Transverse colon (tissue), 4 donors: ENCODE measurements at places on chromosomes 2 and 18. TPM values are rescaled to one million over a fixed set of nuclear protein-coding genes. Genes with fewer than 3 reads are reported as not detected.

- peak overlapping the region; percentile 46 for H3K27ac ChIP-seq
- H3K4me3 ChIP-seq = no peak overlapping the region
- H3K4me1 ChIP-seq = peaks cover 18% of the 10 kb centered on the region
- H3K36me3 ChIP-seq = no peaks in the 10 kb centered on the region
- no peaks in the 10 kb centered on the region for H3K27me3 ChIP-seq
These were observed 66.1 kb upstream of the GPC1 start for GRCh38 chr2:240369335-240369734.

DNA sequence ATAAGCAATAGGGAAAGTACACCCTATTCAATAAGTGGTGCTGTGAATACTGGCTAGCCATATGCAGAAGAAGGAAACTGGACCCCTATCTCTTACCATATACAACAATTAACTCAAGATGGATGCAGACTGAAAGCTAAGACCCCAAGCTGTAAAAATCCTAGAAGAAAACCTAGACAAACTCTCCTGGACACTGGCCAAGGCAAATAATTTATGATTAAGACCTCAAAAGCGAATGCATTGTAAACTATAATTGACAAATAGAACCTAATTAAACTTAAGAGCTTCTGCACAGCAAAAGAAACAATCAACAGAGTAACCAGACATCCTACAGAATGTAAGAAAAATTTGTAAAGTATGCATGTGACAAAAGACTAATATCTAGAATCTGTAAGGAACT is 41.1 kb upstream of the ASXL3 start:
- H3K27ac ChIP-seq = no peak overlapping the region
- H3K4me3 ChIP-seq = no peak overlapping the region
- no peaks in the 10 kb centered on the region for H3K27me3 ChIP-seq
- DNase-seq = no peak
- H3K4me1 ChIP-seq = no peaks in the 10 kb centered on the region
- H3K36me3 ChIP-seq = no peaks in the 10 kb centered on the region

DNA sequence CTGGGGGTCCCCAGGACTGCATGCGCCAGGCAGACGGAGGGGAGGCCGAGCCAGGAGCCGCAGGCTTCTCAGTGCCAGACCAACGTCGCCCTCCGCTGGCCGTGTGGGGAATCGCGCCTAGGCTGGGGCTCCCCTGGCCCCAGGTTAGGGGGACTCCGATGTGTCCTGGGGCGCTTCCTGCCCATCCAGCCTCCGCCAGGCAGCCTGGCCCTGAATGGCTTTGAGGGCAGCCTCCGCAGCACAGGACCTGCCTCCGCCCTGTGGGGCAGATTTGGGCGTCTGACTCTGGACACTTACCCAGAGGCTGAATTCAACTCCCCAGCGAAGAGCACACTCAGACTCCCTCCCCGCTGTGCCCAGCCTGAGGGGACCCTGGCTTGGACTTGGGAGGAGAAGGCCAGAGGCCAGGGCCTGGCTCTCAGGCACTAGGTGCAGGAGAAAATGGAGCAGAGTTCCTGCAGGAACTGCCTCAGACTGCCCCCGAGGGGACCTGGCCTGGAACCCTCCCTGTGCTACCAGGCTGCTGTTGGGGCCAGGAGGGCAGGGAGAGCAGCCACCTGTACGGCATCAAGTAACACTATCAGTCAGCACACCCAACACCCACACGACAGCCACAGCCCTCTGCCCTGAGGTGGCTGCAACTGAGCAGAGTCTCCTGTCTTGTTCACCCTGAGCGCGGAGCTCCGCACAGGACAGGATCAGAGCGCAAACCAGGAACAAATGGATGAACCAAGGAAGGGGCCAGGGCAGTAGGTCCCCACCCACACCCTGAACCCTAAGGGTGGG is 597 bp upstream of the TEKT4 start:
- no peak overlapping the region for H3K27ac ChIP-seq
- H3K36me3 ChIP-seq = no peaks in the 10 kb centered on the region
- no peaks in the 10 kb centered on the region for H3K4me1 ChIP-seq
- H3K4me3 ChIP-seq = no peak overlapping the region
- DNase-seq = no peak
- peaks cover 44% of the 10 kb centered on the region for H3K27me3 ChIP-seq

The HTR2B gene
- total RNA-seq = 0.40 TPM

The C1QL2 gene
- total RNA-seq = not detected

GRCh38 chr2:8332646-8333045 is 349.2 kb upstream of the ID2 start:
- no peak overlapping the region for H3K4me3 ChIP-seq
- no peaks in the 10 kb centered on the region for H3K4me1 ChIP-seq
- DNase-seq = no peak

DNA sequence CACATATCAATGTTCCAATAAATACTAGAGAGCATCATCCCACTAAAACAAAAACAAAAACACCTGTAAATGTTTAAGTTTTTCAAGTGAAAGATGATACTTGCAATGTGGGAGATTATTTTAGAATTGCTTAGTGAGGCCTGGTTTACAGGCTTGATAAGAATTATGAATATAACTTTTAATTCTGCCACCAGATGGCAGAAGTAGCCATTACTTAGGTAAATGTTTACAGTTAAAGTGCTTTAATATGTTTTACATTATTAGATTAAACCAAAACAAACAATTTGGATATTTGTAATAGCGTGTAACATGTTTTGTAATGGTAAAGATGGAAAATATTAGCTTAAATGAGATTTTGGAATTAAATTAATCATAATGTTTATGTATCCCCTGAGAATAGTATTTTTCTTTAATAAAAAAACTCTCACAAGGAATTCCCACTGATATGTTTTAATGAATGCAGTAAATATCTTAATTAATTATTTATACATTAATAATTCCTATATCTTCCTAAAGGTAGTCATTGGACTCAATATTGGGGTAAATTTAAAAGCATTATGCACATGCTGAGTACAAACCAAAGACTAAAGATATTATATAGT is 522.0 kb downstream of the SPAG16 start:
- H3K27me3 ChIP-seq = no peaks in the 10 kb centered on the region
- H3K4me3 ChIP-seq = no peak overlapping the region
- H3K36me3 ChIP-seq = no peaks in the 10 kb centered on the region
- no peaks in the 10 kb centered on the region for H3K4me1 ChIP-seq
- H3K27ac ChIP-seq = no peak overlapping the region
- no peak for DNase-seq

DNA sequence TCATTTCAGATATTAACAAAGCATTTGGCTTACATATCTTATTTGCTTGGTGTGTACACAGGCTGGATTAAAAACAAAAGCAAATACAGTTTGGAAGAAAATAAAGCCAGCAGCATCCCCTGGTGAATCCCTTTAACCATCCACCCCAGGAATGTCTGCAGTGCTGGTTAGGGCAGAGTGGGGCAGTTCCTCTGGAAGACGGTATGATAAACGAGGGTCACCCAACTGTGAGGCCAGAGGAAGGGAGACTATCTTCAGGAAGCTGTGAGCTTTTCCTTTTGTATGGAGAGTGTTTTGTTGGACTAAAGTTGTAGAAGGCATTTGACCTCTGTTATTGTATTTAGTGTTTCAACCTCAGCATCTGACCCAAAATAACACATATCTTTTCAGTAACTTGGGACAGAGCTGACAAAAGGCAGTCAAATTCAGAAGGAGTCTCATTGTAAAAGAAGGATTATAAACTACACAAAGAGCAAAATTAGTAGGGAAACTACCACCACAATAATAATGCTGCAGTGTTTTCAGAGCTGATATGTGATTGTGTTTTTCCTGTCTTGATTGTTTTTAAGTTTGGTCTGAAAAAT is 159.1 kb downstream of the FMNL2 start:
- peaks cover 10% of the 10 kb centered on the region for H3K4me1 ChIP-seq
- no peak overlapping the region for H3K27ac ChIP-seq
- H3K27me3 ChIP-seq = no peaks in the 10 kb centered on the region

The STPG4 gene
- total RNA-seq = 1.2 TPM

GRCh38 chr18:27871726-27872125 is 305.2 kb downstream of the CDH2 start:
- no peak overlapping the region for H3K4me3 ChIP-seq
- H3K27me3 ChIP-seq = no peaks in the 10 kb centered on the region
- DNase-seq = no peak
- no peak overlapping the region for H3K27ac ChIP-seq
- H3K4me1 ChIP-seq = no peaks in the 10 kb centered on the region
- H3K36me3 ChIP-seq = no peaks in the 10 kb centered on the region

DNA sequence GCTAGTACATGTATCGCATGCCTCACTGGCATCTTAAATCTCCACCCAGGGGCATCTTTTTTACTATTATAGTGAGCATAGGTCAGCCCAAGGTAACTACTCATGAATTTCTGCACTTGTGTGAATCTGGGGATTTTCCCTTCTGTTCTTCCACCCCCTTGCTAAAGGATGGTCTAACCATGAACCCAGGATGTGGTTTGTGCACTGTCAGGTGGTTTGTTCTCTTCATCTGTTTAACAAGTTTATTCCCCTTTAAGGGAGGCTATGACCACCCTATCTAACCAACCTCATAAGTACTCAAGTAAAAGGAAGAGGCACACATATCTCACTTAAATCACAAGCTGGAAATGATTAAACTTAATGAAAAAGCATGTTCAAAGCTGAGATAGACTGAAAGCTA is 243.0 kb downstream of the RPRM start:
- H3K27ac ChIP-seq = no peak overlapping the region
- H3K4me1 ChIP-seq = no peaks in the 10 kb centered on the region
- H3K36me3 ChIP-seq = no peaks in the 10 kb centered on the region
- H3K27me3 ChIP-seq = no peaks in the 10 kb centered on the region

- no peaks in the 10 kb centered on the region for H3K4me1 ChIP-seq
- H3K27ac ChIP-seq = no peak overlapping the region
- no peak for DNase-seq
These were observed 28.0 kb upstream of the COX5B start for GRCh38 chr2:97617911-97618310.

DNA sequence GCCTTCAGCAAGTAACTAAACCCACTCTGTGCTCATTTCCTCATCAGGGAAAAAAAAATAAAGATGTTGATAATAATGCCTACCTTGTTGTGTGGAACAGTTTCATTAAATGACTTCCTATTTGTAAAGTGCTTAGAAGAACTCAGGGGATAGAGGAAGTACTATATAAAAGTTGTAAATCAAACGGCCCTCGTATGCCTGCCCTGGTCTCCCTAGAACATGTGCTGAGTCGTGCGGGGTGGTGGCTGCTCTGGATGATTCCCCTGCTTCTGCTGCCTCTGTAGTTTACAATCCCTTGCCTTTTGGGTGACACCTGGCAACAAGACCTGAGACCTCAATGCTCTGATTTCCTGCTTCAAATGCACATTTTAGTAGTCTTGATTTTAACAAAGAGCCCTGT is 170.0 kb downstream of the CERS6 start:
- peak; percentile 31 for DNase-seq
- H3K27me3 ChIP-seq = no peaks in the 10 kb centered on the region
- H3K4me3 ChIP-seq = no peak overlapping the region
- H3K36me3 ChIP-seq = no peaks in the 10 kb centered on the region
- peak overlapping the region; percentile 58 for H3K27ac ChIP-seq

DNA sequence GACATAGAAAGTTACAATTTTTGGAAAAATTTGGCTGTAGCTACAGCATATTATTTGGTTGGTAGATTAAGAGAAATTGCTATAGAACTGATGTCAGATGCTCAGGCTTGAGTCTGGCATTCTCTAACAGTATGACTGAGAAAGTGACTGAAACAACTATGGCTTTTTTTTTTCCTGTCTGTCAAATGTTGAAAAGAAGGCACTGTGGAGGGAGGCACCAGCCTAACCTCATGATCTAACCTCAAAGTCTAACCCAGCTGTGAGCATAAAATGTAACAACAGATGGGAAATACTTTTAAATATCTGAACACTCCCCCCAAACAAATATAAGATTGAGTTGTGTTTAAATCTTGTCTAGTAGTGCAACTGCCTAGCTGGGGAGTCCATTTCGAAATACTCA is 629.1 kb downstream of the LRP1B start:
- H3K36me3 ChIP-seq = no peaks in the 10 kb centered on the region
- no peak for DNase-seq
- no peaks in the 10 kb centered on the region for H3K4me1 ChIP-seq
- no peaks in the 10 kb centered on the region for H3K27me3 ChIP-seq
- H3K4me3 ChIP-seq = no peak overlapping the region
- H3K27ac ChIP-seq = no peak overlapping the region

DNA sequence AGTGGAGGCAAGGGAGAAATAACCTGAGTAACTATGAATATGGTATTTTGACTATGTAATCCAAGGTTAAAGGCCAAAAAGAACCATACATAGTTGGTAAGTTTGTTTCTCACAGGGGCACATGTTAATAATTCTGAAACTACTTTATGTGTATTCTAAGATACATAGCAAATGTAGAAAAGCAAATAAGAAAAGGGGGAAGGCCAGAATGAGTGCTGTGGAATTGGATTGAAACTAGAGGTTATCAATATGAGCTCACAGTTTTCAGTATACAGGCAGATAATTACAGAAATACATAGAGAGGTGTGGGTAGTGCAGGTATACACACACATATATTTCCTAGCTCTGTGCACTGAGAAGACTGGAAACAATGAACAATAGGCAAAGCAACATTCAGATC is 13.7 kb downstream of the INO80C start:
- no peak overlapping the region for H3K27ac ChIP-seq
- H3K4me1 ChIP-seq = peaks cover 55% of the 10 kb centered on the region
- H3K36me3 ChIP-seq = no peaks in the 10 kb centered on the region
- H3K4me3 ChIP-seq = no peak overlapping the region

GRCh38 chr2:10559634-10560224 is 111.6 kb upstream of the ODC1 start:
- H3K27me3 ChIP-seq = no peaks in the 10 kb centered on the region
- DNase-seq = no peak
- H3K4me1 ChIP-seq = no peaks in the 10 kb centered on the region
- no peak overlapping the region for H3K4me3 ChIP-seq

DNA sequence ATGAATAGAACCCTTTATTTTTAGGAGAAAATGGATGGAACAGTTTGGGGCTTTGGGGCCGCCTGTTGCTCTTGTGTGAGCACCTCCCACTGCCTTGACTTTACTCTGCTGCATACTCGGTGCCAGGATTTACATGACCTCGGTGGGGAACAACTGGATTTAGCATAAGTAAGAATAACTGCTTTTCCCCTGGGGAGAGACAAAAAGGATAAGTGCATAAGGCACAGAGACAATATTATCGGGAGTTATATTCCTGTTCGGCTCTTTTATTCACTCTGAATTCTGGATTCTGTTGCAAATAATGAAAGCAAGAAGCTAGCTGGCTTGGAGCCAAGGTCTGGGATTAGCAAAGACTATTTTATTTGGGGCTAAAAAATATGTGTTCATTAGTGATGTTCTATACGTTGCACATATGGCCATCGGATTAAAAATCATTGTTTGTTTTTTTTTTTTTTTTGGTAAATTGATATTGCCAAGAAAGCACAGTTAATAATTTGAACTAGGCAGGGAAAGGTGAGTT is 69.8 kb downstream of the CYBRD1 start:
- H3K27me3 ChIP-seq = peaks cover 16% of the 10 kb centered on the region
- no peak for DNase-seq
- H3K27ac ChIP-seq = no peak overlapping the region
- no peaks in the 10 kb centered on the region for H3K4me1 ChIP-seq

- no peak overlapping the region for H3K4me3 ChIP-seq
- peak; percentile 51 for DNase-seq
- H3K4me1 ChIP-seq = peaks cover 36% of the 10 kb centered on the region
These were observed 42.5 kb downstream of the SDC1 start for GRCh38 chr2:20182241-20182931.

The KCNG3 gene
- 14.1 TPM for total RNA-seq

GRCh38 chr2:238855891-238856580 is 8.2 kb downstream of the TWIST2 start:
- H3K36me3 ChIP-seq = no peaks in the 10 kb centered on the region
- H3K27me3 ChIP-seq = peaks cover 17% of the 10 kb centered on the region
- DNase-seq = no peak
- H3K4me1 ChIP-seq = peaks cover 7% of the 10 kb centered on the region
- H3K4me3 ChIP-seq = no peak overlapping the region
